ENCODE measurements at places on chromosomes 16 and 17. TPM values are rescaled to one million over a fixed set of nuclear protein-coding genes. Genes with fewer than 3 reads are reported as not detected.

The CMTR2 gene
- 18.5 TPM for total RNA-seq

The TNFSF12 gene
- total RNA-seq = not detected

The ZG16 gene
- total RNA-seq = 1.9 TPM

DNA sequence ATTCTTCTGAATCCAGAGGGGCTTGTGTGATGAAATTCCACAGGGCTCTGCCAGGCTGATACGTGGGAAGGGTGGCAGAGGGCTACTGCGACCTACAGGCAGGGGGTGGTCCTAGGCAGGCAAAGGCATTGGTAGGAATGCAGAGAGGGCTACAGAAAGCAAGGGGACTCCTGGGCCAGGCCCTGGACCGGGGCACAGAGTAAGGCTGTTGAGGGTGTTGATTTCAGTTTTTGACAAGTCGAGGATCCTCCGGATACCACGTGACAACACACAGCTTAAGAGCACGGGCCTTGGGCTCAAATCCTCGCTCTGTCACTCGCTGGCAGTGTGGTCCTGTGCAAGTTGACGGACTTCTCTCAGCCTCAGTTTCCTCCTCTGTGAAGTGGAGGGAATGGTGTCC lies 19.1 kb upstream of the DOC2B start:
- no peak for DNase-seq

GRCh38 chr16:53933407-53933806 lies 229.5 kb downstream of the FTO start:
- DNase-seq = no peak

GRCh38 chr17:6641247-6641863 lies 495 bp downstream of the TXNDC17 start:
- DNase-seq = no peak

DNA sequence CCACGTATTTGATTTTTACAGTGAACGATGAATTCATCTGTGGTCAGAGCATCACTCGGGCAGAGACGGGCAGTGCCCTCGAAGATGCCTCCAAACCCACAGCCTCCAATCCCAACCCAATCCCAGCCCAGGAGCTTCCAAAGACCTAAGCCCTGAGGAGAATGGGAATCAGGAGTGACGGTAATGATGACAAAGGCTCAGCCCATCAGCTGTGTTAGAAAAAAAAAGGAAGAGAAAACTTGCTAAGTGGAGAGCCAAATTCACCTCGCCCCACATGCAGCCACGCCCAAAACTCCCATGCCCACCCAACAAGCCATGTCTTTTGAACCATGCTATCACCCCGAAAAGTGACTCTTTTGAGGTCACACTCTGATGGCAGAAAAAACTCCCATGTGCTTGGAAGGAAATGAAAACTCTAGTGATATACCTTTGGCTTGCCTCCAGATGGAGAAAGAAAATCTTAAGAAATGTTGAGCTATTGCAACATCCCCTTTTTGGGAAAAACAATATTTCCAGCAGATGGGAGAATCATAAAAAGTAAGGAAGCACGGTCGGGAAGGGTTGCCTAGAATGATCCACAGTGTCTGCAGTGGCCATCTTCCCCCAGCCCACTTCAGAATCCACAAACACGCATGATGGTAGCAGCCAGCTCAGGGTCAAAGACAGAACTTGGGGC lies 37.7 kb downstream of the XYLT1 start:
- DNase-seq = no peak

- DNase-seq = peak; percentile 91
Observed at GRCh38 chr17:83174362-83175118, 95.1 kb downstream of the METRNL start.

- DNase-seq = no peak
Observed at GRCh38 chr16:13904179-13904691, 15.7 kb upstream of the ERCC4 start.

- no peak for DNase-seq
Observed at GRCh38 chr17:78343543-78344201, 16.2 kb downstream of the SOCS3 start.

DNA sequence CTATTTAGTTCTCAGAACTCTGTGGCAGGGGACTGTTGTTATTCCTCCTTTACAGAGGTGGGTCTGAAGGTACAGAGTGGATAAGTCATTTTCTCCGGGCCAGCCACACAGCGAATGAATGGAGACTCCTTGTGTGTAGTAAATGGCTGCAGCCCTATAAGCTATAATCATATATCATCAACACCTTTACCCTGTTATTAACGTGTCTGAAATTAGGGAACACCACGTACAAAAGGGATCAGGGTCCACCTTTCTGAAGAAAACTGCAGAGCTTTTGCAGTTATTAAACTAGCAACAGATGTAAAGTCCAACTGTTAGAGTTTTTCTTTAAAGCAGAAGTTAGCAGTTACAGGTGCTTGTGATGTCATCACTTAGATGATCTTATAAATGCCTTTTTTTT lies 696.7 kb downstream of the MAF start:
- DNase-seq = no peak

GRCh38 chr16:66662445-66663194 lies 33.9 kb downstream of the CMTM4 start:
- peak; percentile 38 for DNase-seq

GRCh38 chr16:67149276-67150046 lies 1.3 kb downstream of the B3GNT9 start:
- no peak for DNase-seq

- peak; percentile 84 for DNase-seq
Observed at GRCh38 chr17:79612468-79613194, 1.8 kb upstream of the RBFOX3 start.

DNA sequence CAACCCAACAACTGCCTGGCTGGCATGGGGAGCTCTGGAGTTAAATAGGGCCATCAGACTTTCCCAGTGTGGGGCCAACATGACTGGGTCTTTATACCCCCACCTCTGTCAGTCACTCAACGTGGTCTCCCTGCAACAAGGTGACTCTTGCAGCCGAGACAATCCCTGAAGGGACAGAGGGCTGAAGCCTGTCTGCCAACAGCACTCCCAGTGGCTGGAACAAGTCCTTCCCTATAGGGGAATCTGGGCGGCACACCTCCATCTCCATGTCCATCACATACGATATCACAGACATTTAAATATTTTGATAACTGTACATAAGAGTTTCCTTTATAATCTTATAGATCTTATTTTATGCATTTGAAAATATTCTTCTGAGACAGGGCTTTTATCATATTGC lies 4.8 kb upstream of the MAPT start:
- peak; percentile 38 for DNase-seq

GRCh38 chr16:69193855-69194254 lies 6.9 kb downstream of the SNTB2 start:
- DNase-seq = no peak

DNA sequence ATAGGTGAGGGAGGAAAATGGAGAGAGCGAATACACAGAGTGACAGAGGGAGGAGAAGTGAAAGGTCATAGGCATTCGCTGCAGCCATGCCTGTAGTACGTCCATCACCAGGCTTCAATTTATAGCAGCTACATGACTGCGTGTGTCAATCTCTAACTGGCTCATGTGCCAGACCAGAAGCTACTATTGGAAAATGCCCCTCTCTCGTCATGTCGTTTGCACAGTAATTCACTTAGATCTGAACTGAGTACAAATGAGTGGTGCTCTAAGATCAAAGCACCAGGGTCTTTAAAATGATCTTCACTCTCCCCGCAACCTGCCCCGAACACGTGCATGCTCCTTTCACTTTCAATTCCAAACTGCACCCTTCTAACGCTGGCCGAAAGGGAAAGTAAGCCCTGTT lies 51.3 kb downstream of the ADCY9 start:
- DNase-seq = no peak

DNA sequence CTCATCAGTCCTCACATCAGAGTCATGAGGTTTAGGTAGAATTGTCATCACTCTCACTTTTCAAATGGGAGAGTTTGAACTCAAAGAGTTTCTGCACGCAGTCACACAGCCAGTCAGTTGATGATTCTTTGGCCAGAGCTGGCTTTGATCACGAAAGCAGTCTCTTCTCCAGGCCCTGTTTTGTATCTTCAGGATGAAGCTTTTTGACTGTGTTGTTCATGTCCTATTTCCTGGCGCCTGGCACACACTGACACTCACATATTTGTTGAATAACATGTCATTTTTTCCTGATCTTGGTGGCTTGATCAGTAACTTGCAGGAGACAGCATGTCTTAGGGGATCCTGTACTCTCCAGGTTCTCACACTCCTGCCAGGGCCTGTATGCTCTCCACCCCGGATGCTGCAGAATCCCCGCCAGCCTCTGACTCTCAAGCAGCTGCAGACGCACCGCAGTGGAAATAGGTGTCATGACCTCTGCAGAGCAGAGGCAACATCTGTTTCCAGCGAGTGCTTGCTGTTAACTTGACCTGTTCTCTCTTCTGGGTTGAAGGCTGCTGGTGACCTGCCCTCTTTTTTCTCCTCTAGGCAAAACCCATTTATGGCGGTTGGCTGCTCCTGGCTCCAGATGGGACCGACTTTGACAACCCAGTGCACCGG lies 33.0 kb downstream of the MPRIP start:
- no peak for DNase-seq

GRCh38 chr16:27722892-27723450 lies 173.0 kb downstream of the KATNIP start:
- no peak for DNase-seq

GRCh38 chr17:82228842-82229697 lies at the start of gene SLC16A3:
Gene SLC16A3 (plus strand): TSS chr17:82229042. CDS start chr17:82236009, 6,967 bp downstream.
- DNase-seq = peak; percentile 75

DNA sequence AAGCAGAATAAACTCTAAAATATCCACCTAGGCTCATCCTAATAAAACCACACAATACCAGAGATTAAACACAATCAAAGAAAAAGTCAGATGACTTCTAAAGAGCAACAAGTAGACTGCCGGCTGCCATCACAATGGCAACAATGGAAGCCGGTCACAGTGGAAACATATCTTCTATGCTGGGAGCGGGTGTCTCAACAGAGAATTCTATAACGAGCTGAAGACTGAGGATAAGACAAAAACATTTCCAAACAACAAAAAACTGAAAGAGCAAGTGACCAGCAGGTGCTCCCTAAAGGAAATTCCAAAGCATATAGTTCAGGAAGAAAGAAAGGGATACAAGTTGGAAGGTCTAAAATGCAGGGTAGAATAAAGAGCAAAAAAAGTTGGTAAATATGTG lies 8.9 kb downstream of the NSMCE1 start:
- no peak for DNase-seq

DNA sequence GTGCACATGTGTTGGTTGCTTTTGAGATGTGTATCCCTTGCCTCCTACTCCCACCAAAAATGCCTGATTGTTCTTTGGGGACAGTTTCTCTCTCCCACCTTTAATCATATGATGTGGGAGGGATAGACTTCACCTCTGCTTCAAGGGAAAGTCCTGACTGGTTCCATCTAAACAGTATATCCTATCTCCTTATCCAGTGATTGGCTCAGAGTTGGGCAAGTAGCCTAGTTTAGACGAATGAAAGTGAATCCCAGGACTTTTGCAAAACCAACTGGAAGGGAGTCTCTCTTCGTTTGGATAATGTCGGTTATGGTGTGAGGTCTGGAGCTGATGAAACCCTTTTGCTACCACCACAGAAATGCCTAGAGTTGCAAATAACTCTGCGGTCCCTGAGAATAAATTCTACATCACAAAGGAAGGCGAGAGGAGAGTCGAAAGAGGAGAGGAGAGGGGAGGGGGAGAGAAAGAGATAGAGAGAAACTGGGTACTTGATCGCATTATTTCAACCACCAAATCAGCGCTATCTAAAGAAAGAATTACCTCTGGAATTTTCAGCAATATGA lies 77.1 kb upstream of the SALL1 start:
- no peak for DNase-seq

All from Caco-2 (cell line).